Stimulated activated CD4-positive, alpha-beta T cell treated with anti-CD3 and anti-CD28 coated beads, Interleukin-15, amount 100 ng/mL, for 24 hours (primary cell): ENCODE measurements at places on chromosomes 13 and 19.

GRCh38 chr13:110363010-110363409, 55.9 kb downstream of the COL4A2 start:
- no peak for DNase-seq

- no peak for DNase-seq
Observed at GRCh38 chr13:113748862-113749451, 10.1 kb upstream of the TMEM255B start.

DNA sequence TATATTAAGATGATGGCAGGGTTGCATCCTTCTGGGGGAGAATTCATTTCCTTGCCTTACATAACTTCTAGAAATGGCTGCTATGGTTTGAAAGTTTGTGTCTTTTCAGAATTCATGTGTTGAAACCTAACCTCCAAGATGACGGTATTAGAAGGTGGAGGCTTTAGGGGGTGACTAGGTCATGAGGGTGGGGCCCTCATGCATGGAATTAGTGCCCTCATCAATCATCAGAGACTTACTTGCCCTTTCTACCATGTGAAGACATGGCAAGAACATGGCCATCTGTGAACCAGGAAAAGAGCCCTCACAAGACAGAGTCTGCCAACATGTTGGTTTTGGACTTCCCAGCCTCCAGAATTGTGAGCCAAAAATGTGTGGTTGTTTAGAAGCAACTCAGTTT, 14.8 kb upstream of the FCER2 start:
- DNase-seq: no peak

- DNase-seq: no peak
Observed at GRCh38 chr13:59409211-59409610, 754.5 kb downstream of the DIAPH3 start.

- DNase-seq: no peak
Observed at GRCh38 chr19:49872245-49873128, 4.7 kb downstream of the AKT1S1 start.

DNA sequence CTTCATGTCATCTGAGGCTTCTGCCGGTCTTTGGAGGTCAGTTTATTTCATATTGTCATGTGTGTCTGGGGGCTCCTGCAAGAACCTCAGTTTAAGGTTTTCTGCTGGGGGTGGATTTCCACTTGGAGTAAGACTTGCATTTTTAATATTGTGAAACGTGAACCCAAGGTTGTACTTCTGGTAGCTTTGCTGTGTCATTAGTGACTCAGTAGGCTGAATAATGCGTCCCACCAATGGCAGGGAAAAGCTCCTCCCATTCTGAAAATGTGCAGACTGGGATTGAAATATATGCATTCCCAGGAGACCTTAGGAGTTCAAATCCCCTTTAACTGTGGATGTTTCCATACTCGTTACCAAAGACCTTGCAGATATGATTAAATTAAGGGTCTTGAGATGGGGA, 46.2 kb downstream of the ING1 start:
- no peak for DNase-seq

DNA sequence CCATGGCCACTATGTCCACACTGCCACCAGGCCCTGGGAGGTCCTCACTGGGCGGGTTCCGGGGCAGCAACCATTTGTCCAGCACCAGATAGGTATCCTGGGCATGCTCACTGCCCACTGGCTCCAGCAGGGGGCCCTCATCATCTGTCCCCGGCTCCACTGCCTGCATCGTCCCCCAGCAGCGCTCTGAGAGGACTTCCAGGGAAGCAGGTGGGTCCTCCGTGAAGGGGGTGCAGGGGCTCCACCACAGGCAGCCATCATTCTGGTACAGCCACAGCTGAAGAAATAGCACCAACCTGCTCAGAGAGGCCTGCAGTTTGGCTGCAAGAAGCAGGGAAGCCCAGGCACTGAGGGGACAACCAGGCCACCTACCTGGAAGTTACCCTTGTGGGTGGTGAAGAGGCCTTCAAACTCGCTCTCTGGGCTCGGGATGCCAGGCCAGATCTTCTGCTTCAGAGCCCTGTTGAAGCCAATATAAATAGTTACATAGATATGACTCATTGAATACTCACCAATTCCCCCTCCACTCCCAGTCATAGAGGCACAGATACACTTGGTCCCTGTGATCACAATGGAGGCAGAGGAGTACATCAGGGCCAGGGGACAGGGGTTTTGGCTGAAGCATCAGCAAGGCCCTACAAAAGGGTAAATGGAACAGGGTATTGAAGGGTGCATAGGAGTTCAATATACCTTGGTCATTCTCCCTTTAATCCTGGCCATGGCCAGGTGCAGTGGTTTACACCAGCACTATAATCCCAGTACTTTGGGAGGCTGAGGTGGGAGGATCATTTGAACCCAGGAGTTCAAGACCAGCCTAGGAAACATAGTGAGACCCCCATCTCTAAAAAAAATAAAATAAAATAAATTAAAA, 4.1 kb downstream of the SWSAP1 start:
- DNase-seq: peak; percentile 30

DNA sequence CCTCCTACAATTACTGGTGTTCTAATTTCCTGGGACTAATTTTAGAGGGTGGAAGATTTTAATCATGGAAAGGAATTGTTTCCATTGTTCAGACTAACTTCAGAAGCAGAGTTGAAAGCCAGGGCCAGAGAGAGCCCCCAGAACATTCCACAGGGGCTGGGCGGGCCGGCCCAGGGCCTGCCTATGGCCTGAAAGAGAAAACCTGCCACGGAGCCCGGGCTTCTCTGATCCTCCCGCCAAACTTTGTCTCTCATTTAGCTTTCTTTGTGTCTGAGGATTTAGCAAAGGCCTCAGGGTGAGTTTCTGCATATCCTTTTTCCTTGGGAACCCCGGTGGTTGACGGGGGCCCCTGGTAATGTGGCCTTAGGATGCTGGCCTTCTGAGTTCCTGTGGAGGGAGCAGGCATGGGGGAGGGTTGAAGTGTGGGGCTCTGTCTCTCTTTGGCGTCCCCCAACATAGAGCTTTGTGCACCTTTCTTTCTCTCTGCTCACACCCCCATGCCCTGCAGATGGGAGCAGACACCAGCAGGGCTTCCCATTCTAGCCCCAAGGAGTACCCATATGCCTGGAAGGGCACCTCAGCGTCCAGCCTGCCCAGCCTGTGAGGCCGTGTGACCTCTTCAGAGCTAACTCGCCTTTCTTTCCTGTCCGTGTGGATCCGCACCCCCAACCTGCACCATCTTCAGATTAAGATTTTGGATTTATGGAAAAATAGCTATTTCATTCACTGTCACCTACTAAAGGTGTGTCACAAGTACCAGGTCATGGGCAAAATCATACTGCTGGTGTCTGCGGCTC, 539.5 kb downstream of the FGF9 start:
- no peak for DNase-seq

- DNase-seq: no peak
Observed at GRCh38 chr13:42990291-42991232, 1.5 kb downstream of the EPSTI1 start.

- no peak for DNase-seq
Observed at GRCh38 chr19:31085125-31085524, 264.1 kb downstream of the TSHZ3 start.

DNA sequence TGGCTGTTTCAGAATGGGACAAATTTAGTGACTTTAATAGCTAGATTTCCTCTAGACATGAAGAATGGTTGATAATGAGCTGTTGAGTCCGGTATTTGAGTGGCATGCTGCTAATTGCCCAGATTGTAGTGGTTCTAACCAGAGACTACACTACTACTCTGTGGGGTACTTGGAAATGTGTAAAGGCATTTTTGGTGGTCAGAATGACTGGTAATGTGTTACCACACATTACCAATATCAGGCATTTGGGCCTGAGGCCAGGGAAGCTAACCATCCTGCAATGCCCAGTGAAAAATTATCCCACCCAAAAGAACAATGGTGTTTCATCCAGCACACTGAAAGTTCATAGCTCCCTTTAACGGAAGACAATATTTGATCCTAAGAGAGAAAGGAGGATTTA, 17.5 kb upstream of the N4BP2L1 start:
- DNase-seq: no peak

DNA sequence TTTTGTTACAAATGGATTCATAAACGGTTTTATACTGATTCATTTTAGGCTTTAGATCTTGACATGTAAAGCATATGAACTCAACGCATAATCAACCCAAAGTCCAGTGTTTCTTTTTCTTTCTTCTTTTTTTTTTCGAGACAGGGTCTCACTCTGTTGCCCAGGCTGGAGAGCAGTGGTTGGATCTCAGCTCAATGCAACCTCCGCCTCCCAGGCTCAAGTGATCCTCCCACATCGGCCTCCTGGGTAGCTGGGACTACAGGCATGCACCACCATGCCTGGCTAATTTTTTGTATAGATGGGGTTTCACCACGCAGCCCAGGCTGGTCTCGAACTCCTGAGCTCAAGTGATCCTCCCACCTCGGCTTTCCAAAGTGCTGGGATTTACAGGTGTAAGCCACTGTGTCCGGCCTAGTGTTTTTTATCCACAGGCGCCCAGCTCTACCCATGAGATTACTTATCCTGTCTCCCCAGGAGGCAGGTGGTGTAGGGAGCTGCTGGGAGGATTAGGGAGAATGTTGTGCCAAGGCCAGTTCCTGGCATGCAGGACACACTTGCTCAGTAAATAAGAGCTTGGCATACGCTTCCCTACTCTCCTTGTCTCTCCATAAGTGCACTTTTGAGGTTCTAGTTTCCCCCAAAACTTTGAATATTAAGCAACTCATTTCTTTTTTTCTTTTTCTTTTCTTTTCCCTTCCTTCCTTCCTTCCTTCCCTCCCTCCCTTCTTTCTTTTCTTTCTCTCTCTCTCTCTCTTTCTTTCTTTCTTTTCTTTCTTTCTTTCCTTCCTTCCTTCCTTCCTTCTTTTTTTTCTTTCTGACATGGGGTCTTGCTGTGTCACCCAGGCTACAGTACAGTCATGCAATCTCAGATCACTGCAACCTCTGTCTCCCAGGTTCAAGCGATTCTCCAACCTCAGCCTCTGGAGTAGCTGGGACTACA, 4.8 kb upstream of the CEBPA start:
- no peak for DNase-seq

DNA sequence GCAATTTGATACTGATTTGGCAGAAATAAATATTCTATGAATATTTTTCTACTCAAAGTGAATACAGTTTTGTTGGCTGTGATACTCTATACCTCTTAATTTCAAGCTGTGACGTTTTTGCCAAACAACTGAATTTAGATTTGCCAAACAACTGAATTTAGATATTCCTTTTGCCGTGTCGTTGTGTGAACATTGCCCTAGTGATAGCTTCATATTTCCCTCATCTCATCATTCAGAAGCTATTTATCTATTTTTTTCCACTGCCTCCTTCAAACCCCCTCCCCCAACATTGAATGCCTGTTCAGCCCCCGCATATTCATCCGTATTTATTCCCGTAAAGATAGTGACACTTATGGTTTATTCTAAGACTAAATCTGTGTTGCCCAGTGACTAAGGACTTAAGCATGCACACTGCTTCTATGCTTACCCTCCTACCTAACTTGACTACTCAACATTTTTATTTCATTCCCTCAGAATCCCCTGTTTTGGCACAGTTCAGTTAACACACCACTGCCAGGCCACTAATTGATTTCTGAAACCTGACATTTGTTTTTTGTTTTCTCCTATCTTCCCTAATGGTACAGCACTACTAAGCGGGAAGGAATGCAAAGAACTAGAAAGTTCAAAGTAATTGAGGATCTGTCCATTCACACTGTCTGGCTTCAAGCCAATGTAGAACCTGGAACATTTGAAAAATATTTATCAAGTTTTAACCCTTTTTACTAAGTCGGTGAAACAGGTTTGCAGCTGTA, 2.8 kb upstream of the KLF5 start:
- no peak for DNase-seq

GRCh38 chr13:71830736-71831135, 36.3 kb downstream of the DACH1 start:
- DNase-seq: no peak

DNA sequence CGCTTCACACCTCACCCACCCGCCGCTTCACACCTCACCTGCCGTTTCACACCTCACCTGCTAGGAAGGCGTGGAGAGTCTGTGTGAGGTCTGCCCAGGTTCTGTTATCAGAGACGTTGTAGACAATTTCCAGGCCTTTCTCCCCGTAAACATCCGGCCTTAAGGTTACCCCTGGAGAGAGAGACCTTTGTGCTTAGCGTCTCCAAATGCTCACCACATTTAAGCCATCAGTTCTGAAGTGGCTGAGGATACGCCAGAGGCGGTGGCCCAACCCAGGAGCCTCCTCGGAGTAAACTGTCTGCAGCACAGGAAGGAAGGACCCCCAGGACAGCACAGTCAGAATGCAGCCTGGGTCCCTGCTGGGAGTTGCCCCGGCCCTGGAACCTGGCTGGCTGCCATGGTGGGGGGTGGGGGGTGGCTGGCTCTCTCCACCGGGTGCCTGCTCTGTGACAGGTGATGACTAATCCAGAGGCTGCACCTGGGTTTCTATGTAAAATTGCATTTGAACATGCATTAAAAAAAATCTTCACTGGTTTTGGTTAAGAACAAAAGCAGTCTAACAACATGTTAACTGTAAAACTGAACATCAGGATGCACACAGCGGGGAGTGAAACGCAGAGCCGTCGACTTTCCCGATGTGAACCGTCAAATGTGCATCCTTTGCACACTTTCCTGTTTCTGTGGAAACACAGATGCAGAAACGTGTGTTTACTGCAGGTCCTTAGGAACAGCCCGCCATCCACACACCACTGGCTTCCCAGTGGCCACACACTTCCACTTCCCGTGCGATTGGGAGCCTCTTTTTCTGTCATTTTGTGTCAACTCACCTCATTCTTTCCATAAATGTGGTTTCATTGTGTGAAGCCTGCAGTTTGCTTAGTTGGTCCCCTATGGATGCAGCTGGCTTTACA, 4.5 kb downstream of the ATP4B start:
- DNase-seq: no peak

- DNase-seq: no peak
Observed at GRCh38 chr13:34340534-34340933, 522.6 kb downstream of the RFC3 start.

- DNase-seq: no peak
Observed at GRCh38 chr19:41895745-41896580, 13.0 kb downstream of the ARHGEF1 start.

DNA sequence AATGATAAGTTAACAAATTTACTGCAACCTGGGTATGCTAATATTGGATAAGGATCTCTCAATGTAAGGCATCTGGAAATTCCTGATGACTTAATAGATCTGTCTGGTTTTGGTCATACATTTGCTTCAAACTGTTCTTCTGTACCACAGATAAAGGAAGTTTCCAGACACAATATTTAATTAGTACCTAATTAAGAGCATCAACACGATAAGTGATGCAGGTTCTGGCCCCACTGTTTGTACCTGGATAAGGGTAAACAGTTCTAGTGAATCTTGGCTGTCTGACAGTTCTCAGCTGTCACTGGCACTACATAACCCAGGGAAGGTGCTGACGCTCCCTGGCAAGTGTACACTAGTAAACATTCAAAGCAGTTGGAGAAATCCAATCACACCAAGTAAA, 165.6 kb downstream of the MZT1 start:
- no peak for DNase-seq

DNA sequence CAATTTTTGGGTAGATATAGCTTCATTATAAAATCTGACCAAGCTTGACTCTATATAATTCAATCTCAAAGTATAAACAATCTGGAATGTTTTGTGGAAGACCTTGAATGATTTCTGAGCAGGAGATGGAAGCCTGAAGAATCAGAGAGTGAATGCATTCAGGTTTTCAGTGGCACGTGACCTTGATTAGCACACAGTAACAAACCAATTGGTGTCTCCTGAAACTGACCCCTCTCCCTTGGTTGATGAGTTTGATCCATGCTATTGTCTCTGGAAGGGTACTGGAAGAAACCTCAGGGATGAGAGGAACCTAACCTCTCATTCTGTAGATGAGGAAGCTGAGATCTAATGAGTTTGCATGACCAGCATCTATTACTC, 39.6 kb downstream of the PCDH8 start:
- no peak for DNase-seq
